ENCODE measurements at places on chromosomes 11 and 22.
A peak's percentile ranks its signal among the peaks of the same experiment; 100 is the strongest.

GRCh38 chr11:31822927-31823643 lies 12.0 kb upstream of the PAX6 start:
- DNase-seq, result no peak

DNA sequence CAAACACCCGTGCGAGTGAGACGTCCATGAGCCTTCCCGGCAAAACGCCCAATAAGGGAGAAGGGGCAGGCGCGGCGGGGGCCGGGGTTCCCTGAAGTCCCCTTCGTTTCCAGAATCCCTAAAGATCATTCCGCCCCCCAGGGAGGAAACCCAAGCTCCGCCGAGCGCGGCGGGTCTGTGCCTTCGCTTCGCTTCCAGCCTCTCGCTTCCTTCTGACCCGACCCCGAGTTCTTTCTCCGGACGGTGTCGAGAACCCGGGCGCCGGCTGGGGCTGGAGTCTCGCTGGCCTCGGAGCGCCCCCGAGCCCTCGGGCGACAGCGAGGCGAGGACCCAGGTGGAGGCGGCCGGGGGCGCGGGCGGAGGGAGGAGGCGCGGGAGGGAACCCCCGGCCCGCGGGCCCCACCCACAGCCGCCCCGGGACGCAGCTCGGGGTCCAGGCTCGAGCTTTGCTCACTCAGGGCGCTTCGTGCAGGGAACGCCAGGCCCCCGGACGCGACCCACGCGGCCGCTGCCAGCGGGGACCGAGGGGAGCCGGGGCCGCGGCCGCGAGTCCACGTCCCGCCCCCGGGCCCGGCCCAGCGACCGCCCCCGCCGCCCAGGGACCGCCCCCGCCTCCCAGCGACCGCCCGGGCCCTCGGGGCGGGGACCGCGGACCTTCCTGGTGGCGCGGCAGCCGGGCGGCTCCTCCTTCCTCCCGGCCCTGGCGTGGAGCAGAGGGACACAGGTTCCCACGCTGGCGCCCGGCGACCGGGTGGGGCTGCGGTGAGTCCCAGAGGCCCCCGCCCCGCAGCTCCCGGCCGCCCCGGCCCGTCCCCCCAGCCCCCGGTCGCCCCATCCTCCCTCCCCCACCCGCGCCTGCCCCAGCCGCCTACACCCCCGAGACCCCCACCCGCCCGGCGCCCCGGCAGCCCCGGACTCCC lies at the start of gene PGGHG:
Gene PGGHG (plus strand): TSS at position 649 of the 920 bp plus-strand sequence. CDS start 691 bp downstream, outside the sequence.
- peak; percentile 48 for DNase-seq

DNA sequence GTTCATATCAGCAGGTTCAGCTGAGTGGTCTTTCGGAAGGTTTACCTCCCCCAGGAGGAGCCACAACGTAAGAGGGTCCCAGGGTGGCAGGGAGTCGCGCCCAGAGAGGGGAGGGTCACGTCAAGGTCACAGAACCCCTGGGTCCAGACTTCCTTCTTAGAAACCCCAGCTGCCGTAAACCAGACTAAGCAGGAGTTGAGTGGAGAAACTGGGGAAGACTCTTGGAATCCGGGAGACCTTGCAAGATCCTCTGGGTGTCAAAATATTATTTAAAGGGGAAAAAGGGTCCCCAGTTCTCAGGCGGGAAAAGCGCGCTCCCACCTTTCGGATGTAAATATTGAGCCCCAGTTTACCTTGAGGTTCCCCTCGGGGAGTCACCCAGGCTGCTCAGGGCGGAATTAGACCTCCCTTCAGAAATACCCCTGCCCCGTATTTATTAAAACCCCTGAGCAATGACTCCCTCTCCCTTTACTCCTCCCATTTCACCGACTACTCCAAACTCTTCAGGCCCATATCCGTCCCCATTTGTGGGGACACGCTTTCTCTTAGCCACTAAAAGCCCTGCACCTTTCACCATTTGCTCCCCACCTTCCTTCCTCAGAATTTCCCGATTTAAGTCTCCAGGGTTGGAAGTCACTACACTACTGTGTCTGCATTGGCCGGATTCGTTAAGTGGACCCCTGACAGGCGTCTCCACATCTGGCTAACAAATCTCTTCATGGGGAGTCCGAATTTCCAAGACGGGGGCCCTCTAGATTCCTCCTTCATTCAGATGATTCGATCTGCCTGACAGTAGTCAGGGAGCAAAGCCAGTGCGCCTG lies 4.2 kb downstream of the SLC17A6 start:
- DNase-seq, result no peak

GRCh38 chr11:92917927-92918326 lies 51.5 kb upstream of the MTNR1B start:
- peak; percentile 2 for DNase-seq

GRCh38 chr11:84117394-84117793 lies 831.2 kb upstream of the CCDC90B start:
- no peak for DNase-seq

DNA sequence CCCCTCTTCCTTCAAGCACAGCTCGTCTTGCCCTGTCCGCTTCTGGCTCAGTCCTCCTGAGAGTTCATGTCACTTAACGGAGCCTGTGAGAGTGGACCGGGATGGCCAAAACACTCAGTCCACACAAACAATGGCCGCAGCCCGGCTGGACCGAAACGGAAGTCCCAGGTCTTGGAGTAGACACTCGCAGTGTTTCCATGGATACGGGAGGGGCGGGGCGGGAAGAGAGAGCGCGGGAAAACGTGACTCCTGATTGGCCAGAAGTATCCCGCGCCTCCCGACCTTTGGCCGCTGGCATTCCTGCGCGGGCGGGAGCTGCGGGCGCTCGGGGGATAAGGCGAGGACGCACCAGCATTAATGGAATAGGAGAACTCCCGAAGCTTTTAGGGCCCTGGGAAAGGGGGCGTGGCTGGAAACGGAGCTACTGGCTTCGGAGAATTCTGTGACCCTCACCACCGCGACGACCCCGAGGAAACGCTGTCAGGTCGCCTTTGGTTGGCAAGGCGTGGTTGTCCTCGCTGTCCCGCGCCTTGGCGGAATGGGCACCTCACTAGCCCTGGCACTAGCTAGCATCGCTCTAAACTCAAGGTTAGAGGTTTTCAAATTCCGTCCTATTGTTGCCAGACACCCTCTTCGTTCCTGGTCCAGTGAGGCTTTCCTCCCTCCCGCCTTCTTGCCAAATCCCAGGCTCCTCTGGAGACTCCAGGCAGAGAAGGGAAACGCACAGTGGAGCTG lies at the start of the genes NLRP14 and ZNF214:
Gene NLRP14 (plus strand): TSS at position 297 of the 735 bp plus-strand sequence. CDS start 18,108 bp downstream, outside the sequence.
Gene ZNF214 (minus strand): TSS at position 164 of the 735 bp plus-strand sequence. CDS start 17,511 bp downstream, outside the sequence.
- DNase-seq, result peak; percentile 46

- peak; percentile 42 for DNase-seq
Measured at GRCh38 chr11:36450110-36450572, 59.9 kb downstream of the TRAF6 start.
